ENCODE measurements at places on chromosomes 4 and X.

- DNase-seq, result no peak
Measured at GRCh38 chr4:94558392-94558904, 106.7 kb downstream of the PDLIM5 start.

DNA sequence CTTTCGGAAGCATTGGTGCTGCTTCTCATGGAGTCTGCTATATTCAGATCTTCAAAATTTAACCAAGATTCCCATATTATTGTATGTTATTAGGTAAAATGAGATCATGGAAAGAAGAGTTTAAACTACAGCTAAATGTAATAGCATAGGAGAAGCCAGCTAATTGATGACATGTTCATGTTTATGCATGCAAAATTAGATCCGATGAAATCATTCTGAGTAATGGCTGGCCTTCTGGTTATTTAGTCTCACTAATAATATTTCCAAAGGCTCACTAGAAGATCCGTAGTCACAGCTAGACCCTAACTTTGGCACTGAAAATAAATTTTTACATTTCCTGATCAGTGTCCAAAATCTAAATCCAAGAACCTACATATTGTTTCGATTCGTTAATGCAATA is 19.8 kb upstream of the PHKA2 start:
- no peak for DNase-seq

- DNase-seq, result no peak
Measured at GRCh38 chrX:39516427-39516841, 581.3 kb downstream of the BCOR start.

DNA sequence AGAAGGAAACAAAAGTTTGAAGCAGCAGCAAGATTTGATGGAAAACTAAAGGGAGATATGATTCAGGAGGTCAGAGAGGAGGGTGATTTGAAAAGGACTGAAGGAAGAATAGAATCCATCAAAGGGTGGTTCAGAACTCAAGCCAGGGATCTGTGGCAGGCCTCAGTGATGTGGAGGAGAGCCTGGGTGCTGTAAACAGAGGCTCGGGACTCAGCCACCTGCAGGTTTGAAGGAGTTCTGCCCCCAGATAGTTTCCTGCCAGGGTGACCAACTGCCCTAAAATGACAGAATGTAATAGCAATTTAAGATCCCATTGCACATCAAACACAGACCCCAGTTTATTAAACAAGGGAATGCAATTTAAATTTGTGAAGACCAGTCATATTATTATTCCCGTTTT is 204.0 kb upstream of the FAT1 start:
- no peak for DNase-seq

DNA sequence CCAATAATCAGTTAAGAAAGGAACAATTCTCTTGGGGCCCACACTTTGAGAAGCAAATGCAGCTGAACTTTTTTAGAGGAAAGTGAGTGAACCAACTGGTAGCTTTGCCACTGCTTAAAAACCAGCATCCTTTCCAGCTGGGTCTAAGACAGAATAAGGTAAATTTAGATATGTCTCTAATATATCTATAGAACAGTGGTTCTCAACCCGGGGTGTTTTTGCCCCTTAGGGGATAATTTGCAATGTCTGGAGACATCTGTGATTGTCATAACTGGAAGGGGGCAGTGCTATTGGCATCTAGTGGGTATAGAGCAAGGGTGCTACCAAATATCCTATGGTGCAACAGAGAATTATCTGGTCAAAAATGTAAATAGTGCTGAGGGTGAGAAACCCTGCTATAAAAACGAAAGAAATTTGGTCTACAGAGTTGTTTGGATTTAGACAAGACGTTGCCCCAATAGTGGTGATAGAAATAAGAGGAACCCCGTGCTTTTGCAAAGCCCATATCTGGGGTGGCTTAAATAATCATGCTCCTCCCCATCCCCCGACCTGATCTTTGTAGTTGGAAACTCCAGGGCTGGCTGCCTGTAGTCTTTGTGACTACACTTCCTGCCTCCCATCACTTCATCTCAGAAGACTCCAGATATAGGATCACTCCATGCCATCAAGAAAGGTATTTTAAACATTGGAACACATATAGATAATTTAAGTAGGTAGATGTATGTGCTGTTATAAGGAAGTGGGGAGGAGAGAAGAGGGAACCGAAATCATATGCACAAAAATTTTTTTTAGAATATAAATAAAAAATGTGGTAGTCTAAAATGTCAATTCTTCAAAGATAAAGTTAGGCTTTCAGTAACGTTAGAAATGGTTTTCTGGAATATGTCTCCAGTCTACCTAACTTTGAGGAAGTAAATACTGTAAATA is at the start of gene TLR7:
TSS of gene TLR7 (plus strand) at position 622 of the 927 bp plus-strand sequence. CDS start 507 bp downstream, outside the sequence.
- DNase-seq, result no peak

DNA sequence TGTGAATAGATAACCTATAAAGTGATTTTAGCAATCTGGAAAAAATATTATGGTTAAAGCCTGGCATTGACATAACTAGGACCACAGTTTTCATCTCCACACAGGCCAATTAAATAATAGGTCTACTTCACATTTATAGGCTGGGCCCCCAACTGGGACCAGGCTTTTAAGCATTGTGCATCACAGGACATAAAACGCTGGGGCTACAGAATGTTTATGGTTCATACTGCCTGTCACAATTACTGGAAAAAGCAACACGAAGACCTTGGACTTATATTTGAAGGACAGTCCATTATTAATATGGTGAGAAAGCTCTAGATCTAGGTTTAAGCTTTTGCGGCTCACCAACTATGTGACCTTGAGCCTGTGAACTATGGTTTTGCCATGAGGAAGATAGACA is 94.2 kb downstream of the MFAP3L start:
- no peak for DNase-seq

DNA sequence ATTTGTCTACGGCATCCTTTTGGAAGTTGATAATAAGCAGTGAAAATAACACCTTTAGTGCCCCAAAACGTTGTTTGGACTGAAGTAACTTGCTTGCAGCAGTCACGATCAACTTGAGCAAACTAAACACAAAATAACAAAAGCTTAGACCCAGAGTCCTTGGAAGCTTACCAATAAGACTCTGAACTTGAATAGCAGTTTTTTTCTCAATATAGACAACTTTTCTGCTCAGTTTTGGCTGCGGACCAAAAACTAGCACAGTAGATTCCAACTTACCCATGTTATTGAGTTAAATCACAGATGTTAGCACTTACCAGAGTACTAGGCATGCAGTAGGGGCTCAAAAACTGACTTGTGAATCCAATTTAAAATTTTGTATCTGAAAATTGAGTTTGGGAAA is 746.9 kb downstream of the PCDH19 start:
- DNase-seq, result no peak

DNA sequence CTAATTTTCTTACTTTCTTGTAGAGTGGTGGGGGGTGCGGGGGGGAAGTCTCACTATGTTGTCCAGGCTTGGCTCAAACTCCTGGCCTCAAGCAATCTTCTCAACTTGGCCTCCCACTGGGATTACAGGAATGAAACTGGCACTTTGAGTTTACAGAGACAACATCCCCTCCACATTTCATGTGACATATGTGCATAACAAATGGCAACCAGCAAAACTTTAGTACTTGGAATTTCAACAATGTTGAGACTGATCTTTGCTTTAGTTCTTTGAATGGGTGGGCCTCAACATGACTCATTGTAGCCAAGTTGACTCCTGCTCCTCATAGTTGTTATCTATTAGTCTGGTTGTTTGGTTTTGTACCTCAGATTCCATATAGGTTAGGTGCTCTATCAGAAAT is 11.4 kb upstream of the FMR1 start:
- no peak for DNase-seq

DNA sequence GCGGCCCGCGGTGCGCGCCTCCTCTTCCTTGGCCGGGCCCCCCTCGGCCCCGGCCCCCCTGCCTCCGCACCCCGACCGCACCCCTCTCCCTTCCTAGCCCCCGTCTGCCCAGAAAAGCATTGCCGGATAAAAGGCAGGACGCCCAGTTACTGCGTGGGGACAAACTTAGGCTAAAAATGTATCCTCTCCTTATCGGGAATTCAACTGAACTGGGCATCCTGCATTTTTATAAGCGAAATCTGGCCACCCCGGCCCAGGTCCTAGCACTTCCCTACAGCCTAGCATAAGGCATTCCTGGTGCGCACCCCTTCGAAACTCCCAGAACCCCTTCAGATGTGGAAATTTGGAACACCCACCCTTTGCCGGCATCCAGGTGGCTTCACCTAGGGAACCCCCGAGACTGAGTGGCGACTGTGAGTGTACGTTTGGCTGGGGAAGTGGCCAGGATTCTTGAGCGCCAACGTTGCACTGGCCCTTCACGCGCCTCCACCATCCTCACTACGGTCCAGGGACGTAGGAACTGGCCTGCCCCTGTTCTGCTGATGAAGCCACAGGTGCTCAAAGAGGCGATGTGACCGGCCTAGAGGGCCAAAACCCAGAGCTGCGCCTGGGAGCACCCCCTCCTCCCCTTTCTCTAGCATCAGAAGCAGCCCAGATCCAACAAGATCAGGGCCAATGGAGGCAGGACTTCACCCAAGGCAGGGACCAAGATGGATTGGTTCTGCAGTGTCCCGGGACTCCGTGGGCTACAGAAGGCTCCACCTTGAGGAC is 5.7 kb upstream of the RNF4 start:
- no peak for DNase-seq

DNA sequence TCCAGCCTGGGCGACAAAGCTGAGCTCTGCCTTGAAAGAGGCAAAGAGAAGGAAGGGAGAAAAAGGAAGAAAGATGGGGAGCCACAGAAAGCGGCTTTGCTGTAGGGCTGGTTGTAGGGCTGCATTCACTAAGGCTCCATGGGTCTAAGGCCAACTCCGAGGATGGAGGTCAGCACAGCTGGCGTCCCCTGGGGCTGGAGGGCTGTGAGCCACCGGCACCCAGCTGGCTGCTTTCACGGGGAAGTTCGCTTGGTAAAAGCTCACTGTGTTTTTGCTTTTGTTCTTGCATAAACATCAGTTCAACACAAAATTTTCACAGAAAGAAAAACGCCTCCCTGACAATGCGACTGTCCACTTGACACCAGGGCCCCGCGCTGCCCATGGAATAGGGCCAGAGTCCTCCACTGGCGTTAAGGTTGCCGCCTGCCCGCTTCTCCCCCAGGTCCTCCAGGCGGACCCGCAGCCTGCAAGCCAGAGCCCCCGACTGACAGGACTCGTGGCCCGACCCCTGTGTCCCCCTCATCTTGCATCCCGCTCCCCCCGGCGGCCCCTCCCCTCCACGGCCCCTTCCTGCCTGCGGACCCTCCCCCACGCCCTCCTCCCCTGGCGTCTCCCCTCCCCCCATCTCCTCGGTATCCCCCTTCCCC is 1.1 kb downstream of the RNF212 start:
- DNase-seq, result no peak

- no peak for DNase-seq
Measured at GRCh38 chr4:39970671-39971640, 6.8 kb downstream of the PDS5A start.

- no peak for DNase-seq
Measured at GRCh38 chrX:45524805-45525204, 324.1 kb upstream of the DIPK2B start.

- DNase-seq, result no peak
Measured at GRCh38 chr4:118270492-118270891, 82.3 kb downstream of the PRSS12 start.

GRCh38 chr4:145703850-145704497 is 24.0 kb downstream of the C4orf51 start:
- DNase-seq, result no peak

DNA sequence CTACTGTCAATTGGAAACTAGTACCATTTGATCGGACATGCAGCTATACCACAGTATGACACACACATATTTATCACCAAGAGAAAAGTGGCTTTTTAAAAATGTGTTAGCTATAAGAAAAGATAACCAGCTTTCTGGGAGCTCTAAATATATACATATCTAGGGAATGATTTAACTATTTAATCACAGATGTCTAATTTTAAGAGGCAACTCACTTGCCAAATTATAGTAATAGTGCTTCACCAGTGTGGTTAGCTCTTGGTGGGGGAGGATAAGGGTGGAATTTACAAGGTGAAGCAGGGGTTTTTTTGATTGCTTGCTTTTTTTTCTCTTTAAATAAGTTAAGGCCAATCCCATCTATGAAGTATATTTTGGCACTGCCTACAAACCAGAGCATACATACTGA is 547.7 kb upstream of the DIPK2B start:
- DNase-seq, result no peak

DNA sequence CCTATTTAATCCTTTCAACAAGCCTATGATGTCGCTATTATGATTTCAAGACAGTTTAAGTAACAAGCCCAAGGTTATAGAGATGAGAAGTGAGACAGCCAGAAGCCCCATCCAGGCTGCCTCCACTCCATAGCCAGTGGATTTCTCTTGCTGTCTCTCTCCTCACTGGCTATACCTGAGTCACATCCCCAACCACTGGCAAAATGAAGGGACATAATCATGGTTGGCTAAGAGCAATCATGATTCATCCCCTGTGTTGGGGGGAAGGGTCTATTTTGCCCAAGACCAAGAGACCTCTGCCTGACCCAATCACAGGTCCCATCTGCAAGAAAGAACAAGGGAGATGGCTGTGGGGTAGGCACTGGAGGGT is 334.9 kb upstream of the GATB start:
- DNase-seq, result no peak

DNA sequence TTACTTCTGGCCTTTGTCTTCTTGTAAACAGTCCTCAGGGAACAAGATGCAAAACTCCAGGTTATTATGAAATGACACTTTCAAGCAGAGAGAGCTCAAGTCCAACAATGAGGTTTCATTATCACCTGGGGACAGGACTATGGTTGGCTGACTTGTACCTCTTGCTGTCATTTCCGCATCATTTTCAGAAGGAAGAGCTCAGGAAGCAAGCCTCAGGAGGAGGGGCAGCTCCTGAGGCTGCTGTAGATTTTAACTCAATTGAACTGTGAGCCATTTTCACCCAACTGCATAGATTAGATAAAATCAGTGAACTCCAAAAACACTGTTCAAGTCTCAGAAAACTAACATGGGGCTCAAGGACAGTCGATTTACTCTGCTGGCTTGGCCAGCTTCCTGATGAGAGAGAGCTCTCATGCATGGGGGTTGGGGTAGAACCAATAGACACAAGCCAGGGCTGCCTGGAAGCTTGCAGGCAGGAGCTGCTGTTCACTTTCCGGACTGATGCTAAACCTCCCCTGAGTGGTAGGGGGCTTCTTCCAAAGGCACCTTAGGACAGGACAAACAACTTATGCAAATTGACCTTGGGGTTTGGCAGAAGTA is 23.6 kb downstream of the TMEM255A start:
- DNase-seq, result no peak

- no peak for DNase-seq
Measured at GRCh38 chr4:76238236-76238635, 13.3 kb upstream of the FAM47E start.

DNA sequence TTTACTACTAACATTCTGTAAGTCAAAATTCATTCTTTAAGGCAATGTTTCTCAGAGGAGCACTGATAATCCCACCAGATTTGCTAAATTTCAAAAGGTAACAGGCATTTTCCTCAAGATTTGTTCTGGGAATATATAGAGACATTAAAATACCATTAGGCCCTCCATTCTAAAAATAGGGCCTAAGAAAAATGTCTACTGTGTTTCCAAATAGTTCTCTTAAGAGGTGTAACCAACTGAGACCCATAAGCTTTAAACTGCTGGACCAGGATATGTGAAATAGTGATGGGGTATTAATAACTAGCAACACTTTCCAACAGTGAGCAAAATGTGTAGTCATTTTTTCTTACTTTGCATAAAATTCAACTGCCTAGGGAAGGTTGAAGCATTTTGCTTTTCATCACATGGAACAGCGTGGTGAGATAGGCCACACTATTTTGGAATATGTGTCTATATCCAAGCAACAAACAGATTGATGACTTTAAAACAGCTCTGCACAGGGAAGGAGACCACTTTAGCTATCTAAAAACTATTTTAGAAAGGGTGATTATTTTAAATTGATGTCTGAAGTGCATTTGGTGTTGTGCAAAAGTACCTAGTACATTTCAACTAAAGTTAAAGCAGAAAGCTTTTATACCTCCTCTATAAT is 89.9 kb downstream of the CORIN start:
- DNase-seq, result no peak

GRCh38 chrX:16771483-16772398 is 14.5 kb upstream of the TXLNG start:
- no peak for DNase-seq
